Colonic mucosa (tissue), 4 donors: ENCODE measurements at places on chromosomes 1 and 21. TPM values are rescaled to one million over a fixed set of nuclear protein-coding genes. Genes with fewer than 3 reads are reported as not detected.
A peak's percentile ranks its signal among the peaks of the same experiment; 100 is the strongest.

The C1orf94 gene
- not detected for total RNA-seq

The IVL gene
- total RNA-seq: not detected

DNA sequence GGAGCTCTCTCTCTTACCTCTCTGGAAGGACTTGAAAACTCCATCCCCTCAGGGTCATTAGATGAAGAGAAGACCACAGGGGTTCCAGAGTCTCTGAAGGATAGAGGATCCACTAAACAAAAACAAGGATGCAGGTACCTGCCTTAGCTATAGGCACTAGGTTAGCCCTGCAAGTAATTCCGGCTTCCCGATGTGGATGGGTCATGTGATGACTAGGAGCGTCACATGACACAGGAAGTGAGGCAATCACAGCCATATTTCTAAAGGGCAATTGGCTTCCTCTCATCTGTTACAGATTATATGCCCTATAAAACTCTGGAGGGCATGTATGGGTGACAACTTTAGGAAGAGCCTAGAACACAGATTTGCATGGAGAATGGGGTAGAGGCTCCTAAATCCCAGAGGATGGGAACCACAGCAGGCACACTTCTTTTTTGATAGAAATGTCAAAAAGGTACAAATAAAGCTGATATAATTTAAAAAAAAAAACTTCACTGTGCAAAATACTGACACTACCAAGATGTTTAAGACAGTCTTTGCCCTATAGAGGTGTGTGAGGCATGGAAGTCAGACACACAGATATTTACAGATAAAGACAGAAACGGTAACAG is 14.1 kb downstream of the ENTREP3 start:
- H3K27me3 ChIP-seq: no peaks in the 10 kb centered on the region
- H3K4me1 ChIP-seq: peaks cover 4% of the 10 kb centered on the region
- peak overlapping the region; percentile 34 for H3K4me3 ChIP-seq
- DNase-seq: peak; percentile 90
- H3K27ac ChIP-seq: peak overlapping the region; percentile 91

DNA sequence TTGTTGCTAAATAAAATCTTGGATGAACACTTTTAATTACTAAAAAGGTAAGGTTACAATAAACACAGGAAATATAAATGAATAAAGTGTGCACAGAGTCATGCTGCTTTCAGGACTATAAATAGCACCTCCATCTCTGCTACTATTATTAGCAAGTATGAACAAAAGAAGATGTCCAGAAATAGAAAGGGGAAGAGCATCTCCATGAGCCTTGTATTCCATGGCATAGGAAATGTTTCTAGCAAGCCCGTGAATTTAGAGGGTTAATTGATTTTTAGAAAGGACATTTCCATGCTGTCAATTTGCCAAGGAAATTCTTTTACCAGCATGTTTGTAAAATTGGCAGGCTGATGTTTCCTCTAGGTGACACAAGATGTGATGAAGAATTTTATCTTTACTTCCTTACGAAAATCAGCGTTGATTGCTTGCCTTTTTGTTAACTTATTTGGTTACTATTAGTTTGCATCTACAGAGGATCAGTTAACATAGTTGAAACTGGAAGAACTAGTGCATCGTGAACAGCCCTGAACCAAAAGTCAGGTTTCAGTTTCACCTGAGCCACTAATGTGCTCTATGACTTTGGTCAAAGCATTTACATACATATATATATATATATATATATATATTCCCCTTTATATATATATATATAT is 45.3 kb downstream of the NR5A2 start:
- peaks cover 3% of the 10 kb centered on the region for H3K27me3 ChIP-seq
- no peaks in the 10 kb centered on the region for H3K36me3 ChIP-seq
- no peak overlapping the region for H3K4me3 ChIP-seq
- DNase-seq: no peak
- H3K27ac ChIP-seq: no peak overlapping the region

The SUSD4 gene
- 0.15 TPM for total RNA-seq

DNA sequence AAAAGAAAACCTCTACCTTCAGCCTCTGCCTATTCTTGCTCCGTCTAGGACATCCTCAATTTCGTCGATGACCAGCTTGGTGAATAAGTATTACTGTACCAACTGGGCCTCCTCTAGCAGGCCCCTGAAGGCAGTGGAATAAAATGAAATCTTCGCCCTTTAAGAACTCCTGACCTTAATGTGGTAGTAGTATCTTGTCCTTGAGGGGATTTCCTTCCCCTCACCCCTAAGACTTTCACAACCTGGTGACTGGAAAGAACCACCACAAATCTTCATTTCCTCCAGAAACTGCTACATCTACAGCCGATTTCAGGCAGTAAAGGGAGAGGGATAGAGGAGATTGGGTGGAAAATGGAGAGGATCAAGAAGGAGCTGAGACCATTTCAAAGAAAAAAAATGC is 1.6 kb upstream of the HAX1 start:
- H3K4me3 ChIP-seq: no peak overlapping the region
- H3K27me3 ChIP-seq: no peaks in the 10 kb centered on the region
- no peak overlapping the region for H3K27ac ChIP-seq
- H3K36me3 ChIP-seq: no peaks in the 10 kb centered on the region
- no peaks in the 10 kb centered on the region for H3K4me1 ChIP-seq
- DNase-seq: no peak

GRCh38 chr1:31418626-31419323 is 5.8 kb downstream of the SERINC2 start:
- DNase-seq: no peak
- no peaks in the 10 kb centered on the region for H3K27me3 ChIP-seq
- H3K36me3 ChIP-seq: no peaks in the 10 kb centered on the region
- H3K4me1 ChIP-seq: no peaks in the 10 kb centered on the region
- no peak overlapping the region for H3K27ac ChIP-seq

The AGT gene
- 5.3 TPM for total RNA-seq

DNA sequence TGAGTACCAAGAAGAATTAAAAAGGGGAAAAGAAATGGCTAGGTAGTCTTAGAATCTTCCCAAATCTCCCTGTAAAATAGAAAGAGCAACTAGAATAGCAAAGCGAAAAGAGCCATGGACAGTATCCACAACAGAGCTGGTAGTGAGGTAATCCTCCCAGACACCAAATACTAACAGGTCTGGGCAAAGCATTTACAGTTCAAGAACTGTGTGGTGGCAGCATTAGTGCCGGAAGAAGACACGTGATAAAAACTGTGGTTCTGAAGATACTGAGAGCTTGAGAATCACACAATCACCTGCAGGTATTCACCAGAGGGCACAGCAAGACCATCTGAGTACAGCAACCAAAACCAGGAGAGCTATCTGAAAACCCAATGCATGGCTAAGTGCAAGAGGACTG is 31.8 kb upstream of the OLIG2 start:
- no peaks in the 10 kb centered on the region for H3K4me1 ChIP-seq
- no peaks in the 10 kb centered on the region for H3K36me3 ChIP-seq
- H3K27me3 ChIP-seq: no peaks in the 10 kb centered on the region
- DNase-seq: no peak

GRCh38 chr1:150563340-150564038 is 14.3 kb downstream of the ADAMTSL4 start:
- H3K4me3 ChIP-seq: no peak overlapping the region
- H3K36me3 ChIP-seq: no peaks in the 10 kb centered on the region
- H3K27me3 ChIP-seq: no peaks in the 10 kb centered on the region

DNA sequence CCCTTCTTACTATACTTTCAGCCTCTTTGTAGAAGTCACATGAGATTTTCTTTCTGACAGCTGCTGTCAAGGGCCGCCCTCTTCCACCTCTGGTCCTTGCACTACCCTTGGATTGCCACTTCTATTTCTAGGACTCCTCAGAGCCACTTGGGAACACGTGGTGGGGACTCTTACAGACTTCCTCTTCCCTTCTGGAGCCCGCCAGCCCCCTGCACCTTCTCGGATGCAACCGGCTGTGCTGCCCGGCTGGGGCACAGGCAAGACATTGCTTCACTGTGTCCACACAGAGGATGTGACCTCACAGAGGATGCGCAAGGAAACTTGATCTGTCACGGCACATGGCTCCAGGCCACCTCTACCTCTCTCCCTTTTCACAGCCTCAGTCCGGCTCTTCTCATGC is 2.4 kb upstream of the IKBKE start:
- no peak overlapping the region for H3K4me3 ChIP-seq
- H3K27ac ChIP-seq: no peak overlapping the region
- no peak for DNase-seq
- peaks cover 6% of the 10 kb centered on the region for H3K4me1 ChIP-seq

The PCAT6 gene
- total RNA-seq: 2.1 TPM

- no peak overlapping the region for H3K27ac ChIP-seq
- H3K4me1 ChIP-seq: peaks cover 7% of the 10 kb centered on the region
- H3K4me3 ChIP-seq: no peak overlapping the region
- no peaks in the 10 kb centered on the region for H3K36me3 ChIP-seq
- no peaks in the 10 kb centered on the region for H3K27me3 ChIP-seq
- DNase-seq: peak; percentile 16
Observed at GRCh38 chr1:94622757-94623156, 81.2 kb upstream of the F3 start.

GRCh38 chr1:1763657-1764621 is 14.3 kb downstream of the NADK start:
- DNase-seq: no peak
- peaks cover 10% of the 10 kb centered on the region for H3K36me3 ChIP-seq
- H3K4me3 ChIP-seq: no peak overlapping the region
- H3K27me3 ChIP-seq: no peaks in the 10 kb centered on the region

GRCh38 chr1:212381397-212382035 is 33.2 kb downstream of the PACC1 start:
- H3K36me3 ChIP-seq: no peaks in the 10 kb centered on the region
- no peak overlapping the region for H3K27ac ChIP-seq
- H3K27me3 ChIP-seq: no peaks in the 10 kb centered on the region
- H3K4me3 ChIP-seq: no peak overlapping the region

DNA sequence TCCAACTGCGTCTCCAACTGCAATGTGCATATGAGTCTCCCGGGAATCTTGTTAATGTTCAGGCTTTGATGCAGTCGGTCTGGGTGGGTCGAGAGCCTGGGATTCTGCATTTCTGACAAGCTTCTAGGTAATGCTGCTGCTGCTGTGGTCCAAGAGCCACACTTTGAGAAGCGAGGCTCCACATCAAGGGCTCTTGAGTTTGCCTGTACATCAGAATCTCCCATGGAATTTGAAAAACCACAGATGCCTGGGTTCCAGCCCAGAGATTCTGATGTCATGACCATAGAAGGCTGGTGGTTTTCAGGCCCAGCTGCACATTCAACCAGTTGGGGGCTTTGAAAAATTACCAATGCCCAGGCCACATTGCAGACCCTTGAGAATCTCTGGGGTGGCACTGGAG is 93.9 kb upstream of the TARDBP start:
- no peaks in the 10 kb centered on the region for H3K4me1 ChIP-seq
- no peaks in the 10 kb centered on the region for H3K36me3 ChIP-seq
- no peak for DNase-seq
- no peak overlapping the region for H3K4me3 ChIP-seq

DNA sequence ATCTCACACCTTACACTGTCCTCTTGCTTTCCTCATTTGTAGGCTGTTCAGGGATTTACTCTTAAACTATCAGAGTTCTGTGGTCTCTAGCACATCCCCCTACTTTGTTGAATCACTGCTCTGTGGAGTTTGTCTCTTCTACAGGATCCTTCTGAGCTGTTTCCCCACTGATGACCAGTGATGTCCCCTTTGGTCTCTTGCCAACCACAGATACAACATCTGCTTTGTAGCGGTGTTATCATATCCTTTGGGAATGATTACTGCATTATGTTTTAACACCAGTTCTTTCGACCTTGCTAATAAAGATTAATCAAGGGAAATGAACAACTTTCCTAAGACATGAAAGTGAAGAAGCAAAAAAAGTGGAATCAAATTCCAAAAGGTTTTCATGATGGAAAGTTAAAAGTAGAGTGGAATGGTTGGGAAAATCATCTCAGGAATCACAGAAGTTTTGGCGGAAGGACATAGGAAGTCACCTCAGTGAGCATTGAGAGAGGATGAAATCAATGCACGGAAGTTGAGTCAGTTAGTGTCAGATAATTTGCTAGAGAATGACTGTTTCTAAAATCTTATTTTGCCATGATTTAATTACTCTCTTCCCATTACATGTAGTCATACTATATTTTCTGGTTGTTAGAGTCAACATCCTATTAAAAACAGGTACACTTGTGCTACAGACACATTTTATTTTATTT is 11.2 kb downstream of the OR10K2 start:
- no peak overlapping the region for H3K4me3 ChIP-seq
- no peaks in the 10 kb centered on the region for H3K4me1 ChIP-seq
- no peaks in the 10 kb centered on the region for H3K27me3 ChIP-seq
- no peak overlapping the region for H3K27ac ChIP-seq
- DNase-seq: no peak

The TTLL10 gene
- 2.3 TPM for total RNA-seq

DNA sequence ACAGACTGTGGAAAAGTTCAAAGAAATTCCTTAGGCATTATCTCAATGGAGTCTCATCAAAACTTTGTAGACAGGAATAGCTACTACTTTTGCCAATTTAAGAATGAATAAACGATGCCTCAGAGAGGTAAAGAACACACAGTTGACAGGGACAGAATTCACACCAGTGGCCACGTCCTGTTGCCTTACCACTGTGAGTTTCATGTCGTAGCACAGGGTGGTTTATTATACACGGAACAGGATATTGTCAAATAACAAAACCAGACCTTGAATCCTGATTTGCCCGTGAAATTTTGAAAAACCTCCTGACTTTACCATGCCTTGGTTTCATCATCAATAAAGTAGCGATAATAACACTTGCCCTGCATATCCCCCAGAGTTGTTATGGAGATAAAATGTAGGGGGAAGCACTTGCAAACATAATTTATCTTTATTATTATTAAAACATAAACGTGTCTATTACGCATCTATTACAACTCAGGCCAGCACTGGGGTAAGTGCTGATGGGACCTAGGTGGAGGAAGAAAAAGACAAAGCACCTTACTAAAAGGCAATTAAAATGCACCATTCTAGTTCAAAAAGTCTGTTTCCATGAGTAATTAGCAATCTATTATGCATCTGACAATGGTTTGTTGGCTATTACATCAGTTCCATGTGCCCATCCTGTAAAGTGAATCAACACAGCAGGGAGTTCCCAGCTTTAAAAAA is 408.1 kb upstream of the RUNX1 start:
- H3K27me3 ChIP-seq: no peaks in the 10 kb centered on the region
- no peak overlapping the region for H3K27ac ChIP-seq
- no peak overlapping the region for H3K4me3 ChIP-seq

The CELA3B gene
- 16.7 TPM for total RNA-seq

The ROR1 gene
- 5.1 TPM for total RNA-seq

DNA sequence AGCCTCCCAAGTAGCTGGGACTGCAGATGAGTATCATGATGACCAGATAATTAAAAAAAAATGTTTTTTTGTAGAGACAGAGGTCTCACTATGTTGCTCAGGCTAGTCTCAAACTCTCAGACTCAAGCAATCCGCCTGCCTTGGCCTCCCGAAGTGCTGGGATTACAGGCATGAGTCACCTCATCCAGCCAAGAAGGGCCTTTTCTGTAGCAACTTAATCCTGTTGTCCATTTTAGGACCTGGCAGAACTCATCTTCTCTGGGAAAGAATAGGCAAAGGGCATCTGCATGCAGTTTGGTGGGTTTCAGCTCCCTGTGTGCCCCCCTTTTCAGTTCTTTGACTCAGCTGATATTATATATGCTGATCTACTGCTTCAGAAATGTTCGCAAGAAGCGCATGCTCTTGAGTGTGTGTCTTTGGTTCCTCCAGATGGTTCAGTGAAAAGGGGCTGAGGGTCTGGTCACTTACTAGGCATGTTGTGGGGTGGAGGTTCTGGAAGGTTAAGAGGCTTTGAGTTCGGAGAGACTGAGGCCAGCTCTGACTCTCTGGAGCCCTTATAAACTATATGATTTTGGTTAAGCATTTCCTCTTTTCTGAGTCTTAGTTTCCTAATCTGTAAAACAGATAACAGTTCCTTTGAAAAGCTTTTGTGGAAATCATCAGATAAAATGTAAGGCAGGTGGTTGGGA is 19.4 kb upstream of the SRSF4 start:
- H3K27ac ChIP-seq: no peak overlapping the region
- H3K27me3 ChIP-seq: no peaks in the 10 kb centered on the region
- no peak overlapping the region for H3K4me3 ChIP-seq
- no peaks in the 10 kb centered on the region for H3K36me3 ChIP-seq
